GM13976 (cell line): ENCODE measurements at places on chromosomes 2 and 18.

GRCh38 chr2:48574353-48575287 lies 43.0 kb upstream of the GTF2A1L start:
- no peak for DNase-seq

DNA sequence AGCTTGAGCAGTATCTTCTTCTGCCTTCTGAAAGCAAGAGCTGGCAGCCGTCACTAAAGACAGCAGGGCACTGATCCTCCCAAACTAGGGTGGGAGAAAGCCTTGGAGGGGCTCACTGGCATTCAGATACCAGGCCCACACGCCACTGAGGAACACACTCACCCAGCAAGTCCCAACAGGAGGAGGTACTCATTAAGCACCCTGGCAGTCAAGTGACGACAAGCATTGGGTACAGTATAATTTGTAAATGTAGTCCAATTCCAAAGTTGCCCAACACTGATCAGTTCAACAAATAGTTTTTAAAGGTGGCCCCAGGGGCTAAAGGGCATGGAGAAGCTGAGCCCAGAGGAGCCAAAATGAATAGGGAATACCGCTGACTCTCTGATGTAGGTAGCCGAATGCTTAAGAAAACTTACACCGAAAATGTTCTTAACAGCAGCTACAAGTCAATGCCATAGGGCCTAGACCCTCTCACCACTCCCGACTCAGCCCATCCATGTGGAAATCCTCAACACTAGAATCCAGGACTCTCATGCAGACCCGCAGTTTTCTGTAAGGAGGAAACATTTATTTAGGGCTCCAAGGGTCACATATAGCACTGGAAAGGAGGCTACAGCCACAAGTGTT lies 9.9 kb downstream of the LIMS2 start:
- DNase-seq: no peak

- DNase-seq: no peak
These were observed 99.9 kb upstream of the SLC38A11 start for GRCh38 chr2:165055082-165055851.

- DNase-seq: no peak
These were observed 42.5 kb downstream of the CXCR4 start for GRCh38 chr2:136075476-136075875.

GRCh38 chr2:73614997-73615396 lies 27.2 kb downstream of the NAT8 start:
- DNase-seq: no peak

GRCh38 chr18:36441426-36442240 lies 144.1 kb downstream of the FHOD3 start:
- DNase-seq: no peak

DNA sequence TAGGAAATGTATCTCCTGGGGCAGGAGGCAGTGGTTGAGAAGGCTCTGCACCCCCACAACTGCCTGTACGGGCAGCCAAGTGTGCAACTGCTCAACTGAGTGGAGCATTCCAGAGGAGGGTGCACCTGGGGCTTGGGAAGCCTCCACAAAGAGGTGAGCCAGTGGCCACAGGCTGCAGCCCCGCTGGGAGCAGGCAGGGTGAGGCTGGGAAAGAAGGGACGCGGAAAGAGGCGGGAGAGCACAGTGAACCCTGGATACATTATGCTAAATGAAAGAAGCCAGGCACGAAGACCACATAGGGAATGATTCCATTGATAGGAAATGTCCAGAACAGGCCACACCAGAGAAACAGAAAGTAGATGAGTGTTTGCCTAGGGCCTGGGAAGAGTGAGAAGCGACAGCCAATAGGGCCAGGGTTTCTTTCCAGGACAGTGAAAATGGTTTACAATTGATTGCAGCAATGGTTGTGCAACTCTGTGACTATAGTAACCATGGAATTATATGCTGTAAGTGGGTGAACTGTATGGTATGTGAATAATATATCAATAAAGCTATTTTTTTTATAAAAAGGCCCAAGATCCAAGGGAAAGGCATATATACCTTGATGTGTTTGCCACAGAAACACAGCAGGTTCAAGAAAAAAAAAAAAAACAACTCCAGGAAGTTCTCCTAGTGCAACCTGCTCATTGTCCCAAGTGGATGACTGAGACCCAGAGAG lies 82.4 kb downstream of the DDX1 start:
- no peak for DNase-seq

DNA sequence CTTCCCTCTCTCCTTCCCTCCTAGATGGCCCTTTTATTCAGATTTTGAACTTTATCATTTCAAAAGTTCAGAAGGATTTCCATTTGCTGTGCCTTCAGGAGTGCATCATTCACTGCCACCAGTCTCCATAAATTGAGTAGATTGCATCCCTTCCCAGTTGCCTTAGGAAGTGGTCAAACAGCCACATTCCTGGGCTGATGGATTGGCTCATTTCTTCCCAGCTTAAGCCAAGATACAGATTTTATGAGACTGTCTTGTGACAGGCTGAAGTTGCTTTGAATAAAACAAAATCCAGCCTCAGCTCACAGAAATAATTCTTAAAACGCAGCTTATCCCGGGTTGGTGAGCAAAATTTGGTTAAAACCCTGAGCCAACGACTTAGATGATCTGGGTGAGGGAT lies 9.8 kb downstream of the NRP2 start:
- no peak for DNase-seq

- DNase-seq: no peak
These were observed 131.6 kb downstream of the OSR1 start for GRCh38 chr2:19226871-19227270.

DNA sequence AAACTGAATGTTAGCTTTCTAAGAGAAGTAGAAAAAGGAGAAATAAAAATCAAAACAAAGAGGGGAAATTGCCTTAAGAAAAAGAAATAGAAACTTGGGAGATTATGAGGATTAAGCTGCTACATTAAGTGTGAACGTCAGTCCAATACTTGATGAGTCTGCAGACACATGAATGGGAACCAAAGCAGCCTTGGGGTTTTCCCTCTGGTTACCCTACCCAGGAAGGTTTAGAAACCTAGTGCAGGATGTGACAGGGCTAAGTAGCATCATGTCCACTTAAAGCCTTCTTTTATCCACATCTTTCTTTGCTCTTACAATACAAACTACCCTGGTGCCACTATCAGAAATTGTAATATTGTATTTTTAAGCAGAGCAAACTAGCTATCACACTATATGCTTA lies 22.3 kb downstream of the SLC35F5 start:
- peak; percentile 37 for DNase-seq

GRCh38 chr2:168064011-168064998 lies 183.1 kb downstream of the STK39 start:
- no peak for DNase-seq

GRCh38 chr2:200756618-200757321 lies 54.9 kb upstream of the BZW1 start:
- no peak for DNase-seq

DNA sequence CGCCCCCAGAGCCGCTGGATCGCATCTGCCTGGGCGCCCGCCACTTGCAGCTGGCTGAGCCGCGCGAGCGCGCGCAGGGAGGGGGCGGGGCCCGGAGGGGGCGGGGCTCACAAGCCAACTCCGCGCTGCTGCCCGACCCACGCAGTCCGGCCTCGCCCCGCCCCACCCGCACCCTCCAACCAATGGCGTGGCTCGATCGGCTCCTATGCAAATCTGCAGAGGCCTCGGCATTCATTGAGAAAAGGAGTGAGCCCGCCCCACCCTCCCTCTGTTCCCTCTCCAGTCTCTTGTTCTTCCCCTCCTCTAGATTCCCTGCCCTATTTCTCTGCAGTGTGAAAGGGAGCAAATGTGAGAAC lies at the start of gene ALK:
Gene ALK (minus strand): TSS at position 27 of the 356 bp plus-strand sequence. CDS start 927 bp downstream, outside the sequence.
- peak; percentile 64 for DNase-seq

DNA sequence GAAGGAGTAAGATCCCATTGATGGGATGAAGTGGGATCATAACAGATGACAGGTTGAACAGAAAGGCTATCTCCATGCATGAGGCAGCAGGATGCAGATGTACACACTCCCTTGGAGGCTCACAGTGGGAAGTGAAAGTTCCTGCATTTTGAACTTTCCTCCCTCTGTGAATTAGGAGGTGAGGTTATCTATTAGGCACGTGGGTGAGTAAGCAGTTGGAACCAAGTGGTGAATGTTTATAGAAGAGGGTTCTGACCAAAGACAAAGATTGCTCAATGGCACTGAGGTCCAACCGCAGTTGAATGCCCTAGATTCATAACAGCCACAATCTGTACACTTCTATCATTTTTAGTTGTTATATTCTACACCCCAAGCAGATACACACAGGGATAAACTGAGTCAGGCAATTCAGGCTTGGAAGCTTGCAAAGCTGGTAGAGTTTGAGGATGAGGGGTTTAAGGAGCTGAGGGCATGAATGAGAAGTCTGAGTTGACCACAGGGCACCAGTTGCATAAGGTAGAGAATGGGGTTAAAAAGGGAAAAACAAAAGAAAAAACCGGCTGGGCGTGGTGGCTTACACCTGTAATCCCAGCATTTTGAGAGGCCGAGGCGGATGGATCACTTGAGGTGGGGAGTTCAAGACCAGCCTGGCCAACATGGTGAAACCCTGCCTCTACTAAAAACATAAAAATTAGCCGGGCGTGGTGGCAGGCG lies 7.1 kb upstream of the KCMF1 start:
- DNase-seq: no peak

DNA sequence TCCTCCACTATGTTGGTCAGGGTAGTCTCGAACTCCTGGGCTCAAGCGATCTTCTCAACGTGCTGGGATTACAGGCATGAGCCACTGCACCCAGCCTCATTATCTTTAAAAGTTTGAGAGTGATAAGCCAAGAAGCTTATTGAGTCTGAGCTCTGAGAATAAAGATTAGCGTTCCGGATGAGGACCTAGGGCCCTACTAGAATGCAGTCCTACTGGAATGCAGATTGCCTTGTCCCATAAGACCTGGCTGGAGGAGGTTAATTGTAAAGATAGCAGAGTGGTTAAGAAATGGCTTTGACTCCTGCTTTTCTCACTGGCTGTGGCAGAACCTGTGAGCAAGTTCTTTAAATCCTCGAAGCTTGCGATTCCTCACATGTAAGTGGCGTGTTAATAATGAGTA lies 4.0 kb downstream of the VWA3B start:
- DNase-seq: no peak

GRCh38 chr18:11320986-11321385 lies 171.6 kb upstream of the PIEZO2 start:
- DNase-seq: no peak

GRCh38 chr2:239758279-239758877 lies 266.8 kb downstream of the NDUFA10 start:
- no peak for DNase-seq

- no peak for DNase-seq
These were observed 2.1 kb downstream of the SERPINB2 start for GRCh38 chr18:63889626-63890025.

DNA sequence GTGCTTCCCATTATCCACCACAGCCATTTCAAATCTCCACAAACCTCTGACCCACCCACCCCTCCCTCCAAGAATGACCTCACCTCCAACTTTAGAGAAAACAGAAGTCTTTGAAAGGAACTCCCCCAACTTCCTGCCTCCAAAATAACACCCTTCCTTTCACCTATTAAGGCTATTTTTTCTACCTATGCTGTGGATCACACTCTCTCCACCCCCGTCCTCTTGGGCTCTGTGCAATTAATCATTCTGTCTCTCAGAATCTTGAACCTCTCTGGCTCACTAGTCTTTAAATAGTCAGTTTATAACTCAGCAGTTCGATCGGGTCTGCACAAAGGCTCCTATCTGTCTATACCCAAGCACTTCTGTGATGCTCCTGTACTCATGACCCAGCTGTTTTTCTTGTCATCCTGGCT lies 37.3 kb upstream of the XPO1 start:
- DNase-seq: peak; percentile 71

DNA sequence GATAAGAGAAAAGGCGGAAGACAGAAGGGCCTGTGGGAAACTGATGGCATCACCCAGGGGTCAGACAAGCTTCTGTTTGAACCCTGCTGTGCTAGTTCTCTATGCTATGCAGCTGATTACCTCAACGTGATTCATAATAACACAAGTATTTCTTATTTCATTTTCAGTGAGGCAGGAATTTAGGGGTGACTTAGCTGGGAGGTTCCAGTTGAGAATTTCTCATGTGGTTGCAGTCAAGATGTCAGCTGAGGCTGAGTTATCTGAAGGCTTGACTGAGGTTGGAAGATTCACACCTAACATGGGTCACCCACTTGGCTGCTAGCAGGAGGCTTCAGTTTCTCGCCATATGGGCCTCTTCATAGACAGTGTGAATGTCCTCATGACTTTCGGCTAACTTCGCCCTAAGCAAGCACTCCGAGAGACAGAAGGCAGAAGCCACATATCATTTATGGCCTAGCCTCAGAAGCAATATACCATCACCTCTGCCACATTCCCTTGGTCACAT lies 34.0 kb upstream of the TMEM131 start:
- DNase-seq: no peak

DNA sequence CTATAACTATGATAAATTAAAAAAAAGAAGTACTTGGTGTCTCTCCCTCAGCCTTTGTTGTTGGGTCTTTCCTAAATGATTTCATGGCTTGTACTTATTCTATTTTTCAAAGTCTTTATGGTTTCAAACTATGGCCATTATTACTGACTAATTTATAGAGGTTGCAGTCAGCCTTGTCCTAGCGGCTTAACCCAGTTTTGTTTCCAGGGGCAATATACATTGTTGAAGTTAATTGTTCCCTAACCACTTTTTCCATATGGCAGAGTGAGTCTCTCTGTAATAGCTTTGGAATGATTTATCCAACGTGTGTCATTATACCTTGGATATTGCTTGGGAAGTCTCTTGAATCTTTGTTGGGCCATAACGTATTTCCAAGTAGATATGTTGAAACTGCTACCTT lies 408.8 kb downstream of the HRH4 start:
- no peak for DNase-seq

GRCh38 chr2:220144411-220144810 lies 517.0 kb downstream of the SLC4A3 start:
- no peak for DNase-seq

DNA sequence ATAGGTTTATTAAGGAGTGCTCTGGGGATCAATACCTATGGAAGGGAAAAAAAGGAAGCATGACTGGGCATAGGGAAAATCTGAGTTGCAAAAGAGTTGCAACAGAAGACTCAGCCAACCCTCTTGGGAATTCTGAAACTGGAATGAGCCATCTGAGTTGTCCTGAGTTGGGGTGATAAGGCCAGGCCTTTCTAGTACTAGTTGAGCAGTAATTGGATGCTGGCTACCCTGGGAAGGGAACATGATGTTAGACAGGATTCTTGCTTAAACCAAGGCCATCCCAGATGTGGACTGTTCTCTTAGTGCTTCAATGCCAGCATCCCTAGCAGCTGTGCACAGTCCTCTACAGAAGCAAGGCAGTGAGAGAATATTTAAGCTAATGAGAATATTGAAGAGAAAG lies 348.8 kb upstream of the GULP1 start:
- no peak for DNase-seq

- no peak for DNase-seq
These were observed 96.6 kb upstream of the SLC8A1 start for GRCh38 chr2:40548521-40548920.

DNA sequence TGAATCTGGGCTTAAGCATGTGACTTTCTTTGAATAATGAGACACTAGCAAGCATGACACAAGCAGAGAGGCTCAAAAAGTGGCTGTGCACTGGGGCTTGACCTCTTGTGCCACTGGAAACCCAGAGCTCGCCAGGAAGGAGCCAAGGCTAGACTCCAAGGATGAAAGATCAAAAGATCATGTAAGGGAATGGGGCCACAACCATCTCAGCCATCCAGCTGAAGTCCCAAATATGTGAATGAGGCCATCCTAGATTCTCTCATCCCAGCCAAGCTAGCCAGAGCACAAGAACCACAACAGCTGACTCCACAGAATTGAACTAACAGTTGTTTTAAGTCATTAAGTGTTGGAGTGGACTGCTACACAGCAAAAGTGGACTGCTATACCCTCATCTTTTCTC lies 288.1 kb downstream of the CCDC178 start:
- DNase-seq: no peak

GRCh38 chr2:234954551-234954992 lies 2.8 kb downstream of the SH3BP4 start:
- no peak for DNase-seq
